ENCODE measurements at places on chromosomes 2 and 18.

- peaks cover 3% of the 10 kb centered on the region for H3K27me3 ChIP-seq
- H3K36me3 ChIP-seq = no peaks in the 10 kb centered on the region
- no peak for DNase-seq
- no peaks in the 10 kb centered on the region for H3K4me1 ChIP-seq
- H3K4me3 ChIP-seq = no peak overlapping the region
- H3K27ac ChIP-seq = no peak overlapping the region
These were observed 24.0 kb upstream of the ATP5MC3 start for GRCh38 chr2:175205523-175205922.

- no peak overlapping the region for H3K27ac ChIP-seq
- no peaks in the 10 kb centered on the region for H3K27me3 ChIP-seq
- peaks cover 22% of the 10 kb centered on the region for H3K4me1 ChIP-seq
- peak; percentile 42 for DNase-seq
- H3K4me3 ChIP-seq = no peak overlapping the region
These were observed 152.0 kb downstream of the SRBD1 start for GRCh38 chr2:45458909-45459563.

DNA sequence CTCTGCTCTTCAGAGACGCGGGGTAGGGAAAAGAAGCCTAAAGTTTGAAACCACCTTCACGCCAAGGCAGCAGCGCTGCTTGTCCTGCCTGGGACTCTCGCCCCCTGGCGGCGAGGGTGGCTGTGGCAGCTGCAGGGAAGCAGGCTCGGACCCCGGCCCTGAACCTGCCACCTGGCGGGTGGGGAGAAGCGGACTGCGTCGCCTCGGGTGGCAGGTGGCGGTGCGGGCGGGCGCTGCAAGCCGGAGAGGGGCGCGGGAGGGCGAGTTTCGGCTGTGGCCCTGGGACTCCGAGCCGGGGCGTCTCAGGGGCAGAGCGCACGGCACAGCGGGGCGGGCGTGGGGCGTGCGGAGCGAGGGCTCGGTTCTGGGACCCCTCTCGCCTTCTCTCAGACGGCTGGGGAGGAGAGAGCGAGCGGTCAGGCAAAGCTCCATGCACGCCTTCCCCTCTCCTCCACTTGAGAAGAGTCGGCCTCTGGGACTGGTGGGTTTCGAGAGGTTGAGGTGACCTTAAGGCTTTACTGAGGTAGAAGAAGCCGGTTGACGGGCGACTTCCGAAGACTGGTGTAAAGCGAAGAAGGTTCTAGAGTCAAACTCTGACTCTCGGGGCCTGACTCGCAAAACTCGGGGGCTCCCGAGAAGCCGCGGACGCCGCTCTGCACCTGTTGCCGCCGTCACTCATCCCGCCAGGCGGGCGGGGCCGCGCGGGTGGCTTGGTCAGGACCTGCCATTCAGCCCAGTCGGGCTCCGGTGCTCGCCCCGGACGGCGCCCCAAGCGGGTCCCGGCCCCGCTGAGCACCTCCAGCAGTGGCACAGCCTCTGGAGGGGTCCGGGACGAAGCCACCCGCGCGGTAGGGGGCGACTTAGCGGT lies 1.1 kb upstream of the BOLL start:
- peak; percentile 40 for DNase-seq
- no peaks in the 10 kb centered on the region for H3K36me3 ChIP-seq
- H3K27me3 ChIP-seq = peaks cover 48% of the 10 kb centered on the region
- H3K4me3 ChIP-seq = peak overlapping the region; percentile 35
- no peak overlapping the region for H3K27ac ChIP-seq
- no peaks in the 10 kb centered on the region for H3K4me1 ChIP-seq

DNA sequence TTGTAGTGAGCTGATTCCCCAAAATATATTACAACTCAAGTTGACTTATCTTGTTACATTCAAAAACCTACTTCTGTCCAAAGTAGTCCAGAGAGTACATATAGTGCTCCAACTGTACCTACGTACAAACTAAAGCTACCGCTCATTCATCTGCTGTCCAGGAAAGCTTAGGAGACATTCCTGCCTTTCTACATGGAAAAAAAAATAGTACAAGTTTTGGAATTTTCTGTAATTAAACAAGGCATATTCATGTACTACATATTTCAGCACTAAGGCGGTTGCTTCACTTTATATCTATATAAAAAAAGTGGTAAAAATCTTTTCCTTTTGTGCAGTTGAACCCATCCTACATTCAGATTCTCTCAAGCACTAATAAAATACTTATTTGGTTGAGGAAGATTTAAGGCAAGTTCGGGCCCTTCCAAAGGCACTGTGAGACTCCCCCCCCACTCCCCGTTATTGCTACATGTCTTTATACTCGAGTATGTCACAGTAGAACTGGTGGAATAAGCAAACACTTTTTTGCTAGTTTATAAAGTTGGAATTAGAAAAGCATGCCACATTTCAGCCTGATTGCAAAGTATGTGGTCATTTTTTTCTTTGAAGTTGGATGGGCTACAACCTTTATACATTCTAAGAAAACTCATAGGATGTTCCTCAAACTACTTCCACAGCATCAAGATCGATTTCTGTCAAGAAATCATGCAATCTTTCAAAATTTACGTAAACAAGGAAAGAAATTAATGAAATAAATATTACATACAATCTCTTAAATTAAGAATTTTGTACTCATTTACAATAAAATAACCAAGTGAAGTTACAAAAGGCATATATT lies 3.7 kb downstream of the ZFP36L2 start:
- H3K4me1 ChIP-seq = peaks cover 61% of the 10 kb centered on the region
- peak; percentile 56 for DNase-seq
- H3K4me3 ChIP-seq = peak overlapping the region; percentile 84
- H3K36me3 ChIP-seq = peaks cover 11% of the 10 kb centered on the region
- H3K27me3 ChIP-seq = no peaks in the 10 kb centered on the region
- peak overlapping the region; percentile 98 for H3K27ac ChIP-seq

Measured in cardiac muscle cell (in vitro differentiated cells and primary cell).